ENCODE measurements at places on chromosomes 12 and 14. TPM values are rescaled to one million over a fixed set of nuclear protein-coding genes. Genes with fewer than 3 reads are reported as not detected.
A peak's percentile ranks its signal among the peaks of the same experiment; 100 is the strongest.

GRCh38 chr14:56064513-56064912 is 53.7 kb upstream of the PELI2 start:
- no peak overlapping the region for H3K4me3 ChIP-seq
- H3K4me1 ChIP-seq: no peaks in the 10 kb centered on the region
- no peaks in the 10 kb centered on the region for H3K36me3 ChIP-seq
- peaks cover 3% of the 10 kb centered on the region for H3K27me3 ChIP-seq
- DNase-seq: no peak

- H3K36me3 ChIP-seq: no peaks in the 10 kb centered on the region
- no peak overlapping the region for H3K4me3 ChIP-seq
- H3K27ac ChIP-seq: no peak overlapping the region
- DNase-seq: no peak
Measured at GRCh38 chr12:49882248-49882850, 21.4 kb downstream of the FAIM2 start.

DNA sequence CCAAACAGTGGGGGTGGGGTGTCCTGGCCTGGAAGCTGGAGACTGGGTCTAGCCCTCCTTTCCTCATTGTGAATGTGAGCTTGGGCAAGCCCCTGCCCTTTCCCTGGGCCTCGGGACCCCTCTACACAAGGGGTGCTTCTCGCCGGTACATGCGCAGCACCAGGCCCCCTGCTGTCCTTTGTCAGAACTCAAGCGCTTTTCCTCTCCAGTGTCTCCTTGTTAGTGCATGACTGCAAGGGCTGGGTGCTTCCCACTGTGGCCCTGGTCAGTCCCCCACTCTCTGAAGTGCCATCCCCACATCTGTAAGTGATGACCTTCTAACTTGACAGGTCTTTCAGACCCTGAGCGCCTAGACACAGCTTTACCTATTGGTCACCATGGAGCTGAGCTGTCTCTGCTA is 44.2 kb downstream of the DEGS2 start:
- no peak for DNase-seq
- H3K27me3 ChIP-seq: no peaks in the 10 kb centered on the region
- H3K27ac ChIP-seq: no peak overlapping the region
- H3K36me3 ChIP-seq: no peaks in the 10 kb centered on the region
- H3K4me3 ChIP-seq: no peak overlapping the region

- H3K4me1 ChIP-seq: peaks cover under 1% of the 10 kb centered on the region
- no peak overlapping the region for H3K27ac ChIP-seq
- DNase-seq: no peak
- no peaks in the 10 kb centered on the region for H3K36me3 ChIP-seq
- H3K4me3 ChIP-seq: no peak overlapping the region
Measured at GRCh38 chr12:41527534-41528116, 339.5 kb downstream of the PDZRN4 start.

- no peaks in the 10 kb centered on the region for H3K27me3 ChIP-seq
- no peak for DNase-seq
- no peak overlapping the region for H3K27ac ChIP-seq
- H3K4me1 ChIP-seq: no peaks in the 10 kb centered on the region
- H3K4me3 ChIP-seq: no peak overlapping the region
Measured at GRCh38 chr12:99271071-99271470, 376.5 kb upstream of the GARIN6 start.

GRCh38 chr12:105423921-105424320 is 93.4 kb downstream of the C12orf75 start:
- H3K27me3 ChIP-seq: no peaks in the 10 kb centered on the region
- no peaks in the 10 kb centered on the region for H3K36me3 ChIP-seq
- no peak overlapping the region for H3K4me3 ChIP-seq
- H3K27ac ChIP-seq: no peak overlapping the region
- H3K4me1 ChIP-seq: no peaks in the 10 kb centered on the region
- DNase-seq: no peak

- H3K4me3 ChIP-seq: no peak overlapping the region
- H3K27ac ChIP-seq: no peak overlapping the region
- no peaks in the 10 kb centered on the region for H3K36me3 ChIP-seq
- peaks cover 38% of the 10 kb centered on the region for H3K4me1 ChIP-seq
- H3K27me3 ChIP-seq: no peaks in the 10 kb centered on the region
- peak; percentile 25 for DNase-seq
Measured at GRCh38 chr12:5428332-5429221, 3.3 kb upstream of the NTF3 start.

DNA sequence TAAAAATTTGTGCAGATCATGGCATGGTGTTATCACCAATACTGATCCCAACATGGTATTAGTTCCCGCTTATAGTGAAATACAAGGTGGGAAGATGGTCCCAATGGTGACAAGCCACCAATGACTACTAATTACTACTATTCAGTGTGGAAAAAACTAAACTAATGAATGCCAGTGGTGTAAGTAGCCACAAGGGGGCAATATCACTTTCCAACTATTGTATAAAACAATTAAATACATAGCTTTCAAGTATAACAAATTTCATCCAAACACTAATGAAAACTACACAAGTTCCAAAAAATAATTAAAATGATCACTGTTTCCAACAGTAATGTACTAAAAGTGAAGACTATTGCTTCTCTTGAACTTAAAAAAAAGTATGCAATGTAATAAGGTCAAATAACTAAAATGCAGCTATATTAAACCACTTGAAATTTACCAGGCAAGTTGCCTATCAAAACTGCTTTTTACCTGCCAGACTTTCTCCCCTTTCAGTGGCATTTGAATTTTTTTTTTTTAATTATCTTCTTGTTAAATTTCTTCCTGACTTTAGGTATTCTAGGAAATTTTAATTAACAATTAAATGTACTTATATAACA is 58.0 kb downstream of the PAPLN start:
- H3K36me3 ChIP-seq: no peaks in the 10 kb centered on the region
- no peaks in the 10 kb centered on the region for H3K4me1 ChIP-seq
- no peaks in the 10 kb centered on the region for H3K27me3 ChIP-seq
- H3K4me3 ChIP-seq: no peak overlapping the region

- no peaks in the 10 kb centered on the region for H3K36me3 ChIP-seq
- no peaks in the 10 kb centered on the region for H3K27me3 ChIP-seq
- DNase-seq: no peak
- H3K27ac ChIP-seq: no peak overlapping the region
- no peak overlapping the region for H3K4me3 ChIP-seq
- H3K4me1 ChIP-seq: peaks cover 7% of the 10 kb centered on the region
Measured at GRCh38 chr14:58744801-58745394, 107.1 kb downstream of the DACT1 start.

DNA sequence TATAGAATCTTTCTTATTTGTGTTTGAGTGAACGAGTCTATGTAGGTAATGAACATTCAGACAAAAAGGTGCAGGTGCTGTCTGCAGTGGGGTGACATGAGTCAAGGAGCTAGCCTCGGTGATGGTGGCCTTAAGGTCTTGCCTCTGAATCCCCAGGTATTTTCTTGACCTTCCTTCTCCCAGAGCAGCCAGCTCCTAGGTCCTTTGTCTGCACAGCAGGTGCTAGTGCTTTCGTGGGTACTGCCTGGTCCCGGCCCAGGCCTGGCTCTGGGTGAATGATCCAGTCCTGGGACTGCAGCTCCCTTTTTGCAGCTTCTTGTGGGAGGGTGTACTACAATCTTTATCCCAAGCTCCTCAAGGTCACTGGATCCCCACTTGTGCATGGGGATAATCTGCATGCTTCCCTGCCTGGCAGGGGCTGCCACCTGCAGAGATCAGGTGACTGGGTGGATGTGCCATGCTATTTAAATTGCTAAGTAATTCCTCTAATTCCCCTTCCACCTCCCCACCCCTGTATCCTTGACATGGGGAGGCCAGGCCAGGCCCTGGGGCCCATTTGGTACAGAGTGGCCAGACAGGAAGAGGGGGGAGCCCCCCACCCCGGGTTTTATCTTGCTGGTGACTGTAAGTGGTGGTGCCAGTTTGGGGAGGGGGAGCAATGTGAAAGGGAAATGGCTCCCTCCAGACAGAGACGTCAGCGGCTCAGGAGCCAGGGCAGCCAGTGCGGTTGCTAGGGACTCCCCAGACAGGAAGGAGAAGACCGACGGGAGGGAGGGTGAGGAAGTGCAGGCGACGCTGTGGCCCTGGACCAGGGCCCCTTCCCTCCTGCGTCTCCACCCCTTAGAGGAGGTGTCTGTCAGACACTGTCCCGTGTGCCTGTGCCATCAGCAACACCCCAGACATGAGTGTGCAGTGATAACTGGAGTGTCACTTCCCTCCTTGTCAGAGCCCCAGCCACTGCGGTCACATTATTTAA is 6.7 kb downstream of the VASH1 start:
- peak overlapping the region; percentile 83 for H3K27ac ChIP-seq
- H3K4me3 ChIP-seq: peak overlapping the region; percentile 25
- peaks cover 99% of the 10 kb centered on the region for H3K4me1 ChIP-seq
- no peaks in the 10 kb centered on the region for H3K36me3 ChIP-seq
- DNase-seq: peak; percentile 89

DNA sequence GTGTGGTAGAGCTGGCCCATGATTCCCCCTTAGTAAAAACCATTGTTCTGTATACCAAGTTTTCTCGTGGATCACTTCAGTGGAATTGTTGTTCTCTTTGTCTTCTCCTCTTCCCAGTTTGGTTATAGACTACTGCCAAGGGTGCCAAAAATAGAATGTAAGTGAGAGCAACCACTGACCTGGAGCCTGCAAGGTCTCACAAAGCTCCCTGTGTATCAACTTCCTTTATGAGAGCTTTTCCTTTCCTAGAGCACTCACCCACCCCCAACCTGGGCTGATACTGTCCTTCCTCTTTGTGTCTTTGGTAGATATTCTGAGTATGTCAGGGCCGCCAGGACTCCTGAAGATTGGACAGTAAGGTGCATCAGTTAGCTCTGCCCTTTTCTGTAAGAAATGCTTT is 101.0 kb downstream of the SCN8A start:
- DNase-seq: no peak
- H3K4me1 ChIP-seq: peaks cover 11% of the 10 kb centered on the region
- H3K4me3 ChIP-seq: no peak overlapping the region
- no peaks in the 10 kb centered on the region for H3K36me3 ChIP-seq

DNA sequence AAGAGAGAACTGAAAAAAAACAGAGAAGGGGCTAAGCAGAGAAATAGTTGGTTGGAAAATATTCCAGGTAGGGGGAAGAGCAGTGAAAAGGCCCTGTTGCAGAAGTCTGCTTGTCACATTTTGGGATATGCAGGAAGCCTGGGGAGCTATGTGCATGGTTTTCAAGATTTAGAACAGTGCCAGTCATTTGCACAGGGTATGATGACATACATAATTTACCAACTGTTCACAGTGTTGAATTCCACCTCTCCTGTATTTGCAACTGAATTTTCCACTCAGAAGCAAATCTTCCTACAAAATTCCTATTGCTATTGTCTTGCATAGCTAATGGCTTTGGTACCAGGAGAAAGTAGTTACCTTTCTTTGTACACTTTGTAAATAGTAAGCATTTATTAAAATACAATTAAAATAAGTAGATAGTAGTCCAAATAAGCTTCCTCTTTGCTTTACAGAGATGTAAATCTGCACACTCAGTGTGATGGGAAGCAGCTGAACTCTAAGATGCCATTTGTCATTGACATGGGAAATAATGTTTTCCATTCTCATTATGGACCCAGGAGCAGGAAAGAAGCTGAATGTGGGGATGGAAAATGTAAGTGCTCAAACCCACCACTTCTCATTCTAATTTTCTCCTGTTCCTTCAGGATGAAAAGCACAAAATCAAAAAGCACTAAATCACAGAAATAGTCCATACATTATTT is 177.4 kb downstream of the BTG1 start:
- no peaks in the 10 kb centered on the region for H3K36me3 ChIP-seq
- no peaks in the 10 kb centered on the region for H3K27me3 ChIP-seq
- H3K4me1 ChIP-seq: no peaks in the 10 kb centered on the region
- DNase-seq: no peak
- no peak overlapping the region for H3K4me3 ChIP-seq
- H3K27ac ChIP-seq: no peak overlapping the region

DNA sequence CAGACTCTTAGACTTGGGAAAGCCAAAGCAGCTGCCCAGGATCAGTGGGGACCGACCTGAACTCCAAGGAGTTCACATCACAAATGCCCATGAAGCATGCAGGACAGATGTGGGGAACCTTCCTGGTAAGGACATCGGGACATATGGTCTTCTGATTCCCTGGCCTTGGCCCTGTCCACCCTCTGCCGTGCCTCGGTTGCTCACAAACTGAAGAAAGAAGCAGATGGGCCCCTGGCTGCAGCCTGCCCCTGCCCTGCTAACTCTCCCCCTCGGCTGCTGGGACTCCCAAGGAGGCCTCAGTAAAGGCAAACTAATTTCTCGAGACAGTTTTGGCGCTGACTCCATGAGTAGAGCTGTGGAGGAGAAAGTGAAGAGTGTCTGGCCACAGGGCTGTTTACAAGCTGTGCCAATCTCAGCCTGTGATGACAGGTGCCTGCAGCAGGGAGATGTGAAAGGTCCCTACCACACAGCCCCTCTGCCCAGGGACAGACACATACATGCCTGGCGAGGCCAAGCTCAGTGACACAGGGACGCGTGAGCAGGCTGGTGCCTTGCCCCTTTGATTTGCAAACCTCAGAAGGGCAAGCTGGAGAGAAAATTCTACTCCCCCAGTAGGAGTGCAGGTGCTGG is 48.6 kb downstream of the ISCA2 start:
- H3K27ac ChIP-seq: no peak overlapping the region
- H3K4me3 ChIP-seq: no peak overlapping the region
- no peak for DNase-seq
- no peaks in the 10 kb centered on the region for H3K36me3 ChIP-seq
- H3K4me1 ChIP-seq: peaks cover 7% of the 10 kb centered on the region
- H3K27me3 ChIP-seq: no peaks in the 10 kb centered on the region

- H3K4me1 ChIP-seq: no peaks in the 10 kb centered on the region
- DNase-seq: no peak
- H3K36me3 ChIP-seq: no peaks in the 10 kb centered on the region
- no peak overlapping the region for H3K4me3 ChIP-seq
- no peaks in the 10 kb centered on the region for H3K27me3 ChIP-seq
Measured at GRCh38 chr12:61853945-61854344, 406.3 kb upstream of the USP15 start.

- no peaks in the 10 kb centered on the region for H3K27me3 ChIP-seq
- peak overlapping the region; percentile 78 for H3K4me3 ChIP-seq
- no peaks in the 10 kb centered on the region for H3K36me3 ChIP-seq
- DNase-seq: peak; percentile 76
- peaks cover 54% of the 10 kb centered on the region for H3K4me1 ChIP-seq
- peak overlapping the region; percentile 99 for H3K27ac ChIP-seq
Measured at GRCh38 chr12:53221203-53222080, 10.6 kb downstream of the RARG start.

DNA sequence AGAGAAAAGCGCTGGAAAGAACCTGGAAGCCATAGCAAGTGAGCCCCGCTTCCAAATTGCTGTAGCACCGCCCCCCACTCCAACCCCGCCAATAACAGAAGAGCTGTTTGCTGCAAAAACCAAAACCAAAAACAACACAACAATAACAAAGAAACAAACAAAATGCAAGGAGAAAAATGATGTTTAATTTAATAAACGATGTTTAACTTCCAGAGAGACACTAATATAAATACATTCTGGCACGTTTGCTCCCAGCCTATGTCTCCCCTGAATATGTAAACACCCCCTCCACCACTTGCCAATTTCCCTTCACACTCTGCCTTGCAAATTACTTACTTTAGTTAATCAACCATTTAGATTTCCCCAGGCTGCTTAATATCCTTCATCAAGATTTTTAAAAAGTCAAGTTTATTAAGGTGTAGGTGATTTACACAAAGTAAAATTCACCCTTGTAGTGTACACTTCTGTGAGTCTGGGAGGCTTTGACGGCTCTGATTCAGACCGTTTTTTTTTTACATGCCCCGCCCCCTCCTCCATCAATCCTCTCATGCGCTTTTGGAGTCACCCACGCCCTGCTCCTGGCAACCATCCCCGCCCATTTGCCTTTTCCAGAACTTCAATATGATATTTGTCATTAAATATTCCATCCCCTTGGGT is 482 bp upstream of the IFI27L2 start:
- DNase-seq: peak; percentile 40
- peak overlapping the region; percentile 41 for H3K4me3 ChIP-seq
- no peaks in the 10 kb centered on the region for H3K27me3 ChIP-seq

KCNMB4 gene
- total RNA-seq: 1.4 TPM

GALNT16 gene
- 65.3 TPM for total RNA-seq

VRTN gene
- total RNA-seq: not detected

AQP2 gene
- not detected for total RNA-seq

USP44 gene
- 0.19 TPM for total RNA-seq

APEX1 gene
- 103 TPM for total RNA-seq

CCDC197 gene
- total RNA-seq: 0.97 TPM

Data from heart right ventricle (tissue), 16 donors.